HuH-7.5 (cell line): ENCODE measurements at places on chromosomes 11 and 22.

- DNase-seq = peak; percentile 23
Observed at GRCh38 chr11:29159552-29160465, 857.0 kb downstream of the KCNA4 start.

DNA sequence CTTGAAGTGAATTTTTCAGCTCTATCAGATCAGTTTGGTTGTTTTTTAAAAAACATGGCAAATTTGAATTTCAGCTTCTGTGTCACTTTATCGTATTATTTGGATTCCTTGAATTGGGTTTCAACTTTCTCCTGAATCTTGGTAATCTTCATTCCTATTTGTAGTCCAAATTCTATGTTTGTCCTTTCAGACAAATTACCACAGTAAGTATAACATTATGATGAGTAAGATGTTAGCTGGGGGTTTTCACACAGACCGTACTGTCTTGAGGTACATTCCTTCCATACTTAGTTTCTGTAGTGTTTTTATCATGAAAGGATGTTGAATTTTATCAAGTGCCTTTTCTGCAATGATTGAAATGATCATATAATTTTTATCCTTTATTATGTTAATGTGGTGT lies 28.0 kb downstream of the OR5B17 start:
- no peak for DNase-seq

GRCh38 chr11:120209746-120210625 lies 846 bp upstream of the OAF start:
- DNase-seq = peak; percentile 40

DNA sequence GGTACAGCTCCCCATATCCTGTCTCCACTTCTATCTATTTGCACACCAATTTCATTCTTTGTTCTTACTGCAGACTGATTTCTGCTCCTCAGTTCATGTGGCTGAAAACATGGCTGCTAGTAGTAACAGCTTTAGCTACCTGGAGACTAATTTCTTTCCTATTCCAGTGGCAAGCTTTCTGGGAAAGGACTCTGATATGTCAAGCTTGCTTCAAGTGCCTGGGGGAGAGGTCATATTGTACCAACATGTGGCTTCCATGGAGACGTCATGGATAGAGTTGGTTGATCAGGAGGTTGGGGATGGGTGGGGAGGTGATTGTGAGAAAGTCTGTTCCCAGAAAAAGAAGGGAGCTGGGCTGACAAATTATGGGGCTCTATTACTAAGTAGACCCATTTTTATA lies 44.9 kb downstream of the ADM start:
- no peak for DNase-seq

DNA sequence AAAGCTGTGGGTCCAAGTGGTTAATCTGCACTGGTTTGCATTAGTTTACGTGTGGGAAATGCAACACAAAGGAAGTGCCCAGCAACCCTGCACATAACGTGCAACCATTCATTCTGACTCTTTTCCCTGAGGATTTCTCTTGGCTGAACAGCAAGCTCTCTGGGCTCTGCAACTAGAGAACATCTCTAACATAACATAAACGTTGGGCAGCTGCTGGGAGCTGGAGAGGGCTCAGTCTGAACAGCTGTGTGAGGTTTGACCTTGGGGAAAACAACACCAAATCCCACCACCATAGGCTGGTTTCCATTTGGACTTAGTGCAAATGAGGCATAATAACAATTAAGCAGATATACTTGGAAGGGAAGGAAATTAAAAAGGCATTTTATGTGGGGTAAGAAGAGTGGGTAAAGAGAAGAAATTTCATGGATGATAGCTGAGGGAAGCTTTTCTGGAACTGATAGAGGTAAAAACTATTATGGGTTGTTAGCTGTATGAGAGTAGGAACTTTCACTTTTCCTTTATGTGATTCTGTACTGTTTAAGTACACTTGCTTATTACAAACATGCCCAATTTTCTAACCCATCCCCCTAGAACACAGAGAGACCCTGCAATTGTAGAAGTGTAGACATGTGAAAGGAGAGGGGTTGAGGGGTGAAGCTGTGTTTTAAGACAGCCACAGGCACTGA lies 76.2 kb downstream of the SNX19 start:
- no peak for DNase-seq

- DNase-seq = no peak
Observed at GRCh38 chr11:118614511-118614910, 7.1 kb downstream of the PHLDB1 start.

GRCh38 chr22:44399906-44400762 lies 87.4 kb upstream of the SHISAL1 start:
- DNase-seq = no peak
